Pericardium fibroblast (primary cell): ENCODE measurements at places on chromosomes 7 and 10. TPM values are rescaled to one million over a fixed set of nuclear protein-coding genes. Genes with fewer than 3 reads are reported as not detected.

OR9A2 gene
- not detected in 2 replicates for total RNA-seq

PNLIPRP2 gene
- not detected in 2 replicates for total RNA-seq

ATRNL1 gene
- 0.26 and 0.70 TPM in 2 replicates for total RNA-seq

CNPY1 gene
- total RNA-seq: not detected in 2 replicates

VSIR gene
- total RNA-seq: 28.3 and 82.9 TPM in 2 replicates

MACC1 gene
- under 0.01 and 0.09 TPM in 2 replicates for total RNA-seq

KNDC1 gene
- total RNA-seq: 0.51 and 1.2 TPM in 2 replicates

OR2A5 gene
- total RNA-seq: not detected in 2 replicates

SEMA3E gene
- under 0.01 and 0.09 TPM in 2 replicates for total RNA-seq

NRCAM gene
- 12.3 and 31.8 TPM in 2 replicates for total RNA-seq

CCL24 gene
- not detected in 2 replicates for total RNA-seq

SPDYE9 gene
- total RNA-seq: not detected in 2 replicates

ST8SIA6 gene
- total RNA-seq: 1.6 TPM in 1 of 2 replicates, not detected in the other

PDE1C gene
- 6.4 and 7.4 TPM in 2 replicates for total RNA-seq

GPR15LG gene
- total RNA-seq: not detected in 2 replicates

GSDME gene
- 6.6 and 47.0 TPM in 2 replicates for total RNA-seq

LRRC18 gene
- not detected in 2 replicates for total RNA-seq

LRRC4 gene
- total RNA-seq: 0.09 and 0.12 TPM in 2 replicates

HUS1 gene
- 6.2 and 27.7 TPM in 2 replicates for total RNA-seq

TMEM140 gene
- 0.47 and 6.3 TPM in 2 replicates for total RNA-seq

SPAM1 gene
- not detected in 2 replicates for total RNA-seq

DENND2A gene
- total RNA-seq: 8.8 and 15.3 TPM in 2 replicates

ZNF783 gene
- 5.5 and 10.6 TPM in 2 replicates for total RNA-seq

NMT2 gene
- 22.5 and 33.9 TPM in 2 replicates for total RNA-seq

PRSS1 gene
- total RNA-seq: not detected in 2 replicates

HACD1 gene
- 14.8 and 27.5 TPM in 2 replicates for total RNA-seq

TDRD1 gene
- 0.23 TPM in 1 of 2 replicates, not detected in the other for total RNA-seq

PITX3 gene
- 0.17 and 1.5 TPM in 2 replicates for total RNA-seq

SPDYE6 gene
- not detected in 2 replicates for total RNA-seq

ZPBP gene
- not detected in 2 replicates for total RNA-seq

SPDYE2B gene
- not detected in 2 replicates for total RNA-seq

FGFR2 gene
- 0.35 TPM in 1 of 2 replicates, not detected in the other for total RNA-seq

CDHR1 gene
- total RNA-seq: 0.26 and 0.35 TPM in 2 replicates

RAB19 gene
- total RNA-seq: not detected in 2 replicates

DYNC1I1 gene
- total RNA-seq: 0.12 TPM in 1 of 2 replicates, not detected in the other

SORBS1 gene
- total RNA-seq: 1.1 and 5.6 TPM in 2 replicates

SYT15 gene
- total RNA-seq: 2.2 and 3.2 TPM in 2 replicates

WIPF3 gene
- 0.17 TPM in 1 of 2 replicates, not detected in the other for total RNA-seq

NXPH1 gene
- total RNA-seq: not detected in 2 replicates

GPR158 gene
- 0.09 and 2.6 TPM in 2 replicates for total RNA-seq

SFRP4 gene
- 0.93 and 2.6 TPM in 2 replicates for total RNA-seq

OPN1SW gene
- total RNA-seq: not detected in 2 replicates

ADAP1 gene
- 5.8 and 9.0 TPM in 2 replicates for total RNA-seq

COL17A1 gene
- 0.23 TPM in 1 of 2 replicates, not detected in the other for total RNA-seq

CALML3 gene
- total RNA-seq: not detected in 2 replicates

DPP6 gene
- 0.35 and 0.43 TPM in 2 replicates for total RNA-seq

CPN1 gene
- total RNA-seq: not detected in 2 replicates

FGFBP3 gene
- total RNA-seq: 0.12 and 0.26 TPM in 2 replicates

GTPBP4 gene
- 18.0 and 19.6 TPM in 2 replicates for total RNA-seq

CADPS2 gene
- total RNA-seq: 14.2 and 41.6 TPM in 2 replicates

GRIFIN gene
- not detected in 2 replicates for total RNA-seq

PRKAG2 gene
- total RNA-seq: 4.1 and 22.3 TPM in 2 replicates

HIBADH gene
- 42.6 and 62.9 TPM in 2 replicates for total RNA-seq

RAPGEF5 gene
- 0.85 and 4.8 TPM in 2 replicates for total RNA-seq

PDLIM1 gene
- 20.1 and 41.1 TPM in 2 replicates for total RNA-seq

CALHM3 gene
- 0.58 TPM in 1 of 2 replicates, not detected in the other for total RNA-seq

CRYGN gene
- under 0.01 TPM in 1 of 2 replicates, not detected in the other for total RNA-seq

TCAF2 gene
- total RNA-seq: 1.8 and 3.4 TPM in 2 replicates
